ENCODE measurements at places on chromosomes 6 and 20.

GRCh38 chr6:34324738-34325444, 67.6 kb downstream of the NUDT3 start:
- no peak for DNase-seq

DNA sequence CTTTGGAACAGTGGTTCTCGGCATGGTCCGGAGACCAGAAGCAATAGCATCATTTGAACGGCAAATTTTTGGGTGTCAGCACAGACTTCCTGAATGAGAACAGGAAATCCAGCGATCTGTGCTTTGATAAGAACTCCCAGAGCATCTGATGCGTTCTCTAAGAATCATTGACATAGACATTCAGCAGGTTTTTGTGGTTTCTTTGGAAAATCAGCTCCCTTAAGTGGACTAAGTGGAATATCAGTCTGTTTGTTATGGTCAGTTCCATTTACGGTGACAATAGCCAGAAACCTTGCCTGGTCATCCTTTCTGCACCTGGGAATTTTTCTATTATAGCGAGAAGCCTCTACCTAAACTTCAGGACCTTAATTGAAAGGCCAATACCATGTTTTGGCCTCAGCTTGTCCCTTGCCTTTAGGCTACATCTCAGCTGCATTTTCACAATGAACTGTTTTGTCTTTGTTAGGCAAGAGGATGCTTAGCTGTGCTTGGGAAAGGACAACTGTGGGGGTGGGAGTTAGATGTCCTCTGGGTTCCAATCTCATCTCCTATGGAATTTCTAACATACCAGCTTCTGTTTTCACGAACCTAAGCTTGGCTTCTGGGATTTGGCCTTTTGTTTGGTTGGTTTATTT, 299.7 kb downstream of the CDKAL1 start:
- DNase-seq = no peak

DNA sequence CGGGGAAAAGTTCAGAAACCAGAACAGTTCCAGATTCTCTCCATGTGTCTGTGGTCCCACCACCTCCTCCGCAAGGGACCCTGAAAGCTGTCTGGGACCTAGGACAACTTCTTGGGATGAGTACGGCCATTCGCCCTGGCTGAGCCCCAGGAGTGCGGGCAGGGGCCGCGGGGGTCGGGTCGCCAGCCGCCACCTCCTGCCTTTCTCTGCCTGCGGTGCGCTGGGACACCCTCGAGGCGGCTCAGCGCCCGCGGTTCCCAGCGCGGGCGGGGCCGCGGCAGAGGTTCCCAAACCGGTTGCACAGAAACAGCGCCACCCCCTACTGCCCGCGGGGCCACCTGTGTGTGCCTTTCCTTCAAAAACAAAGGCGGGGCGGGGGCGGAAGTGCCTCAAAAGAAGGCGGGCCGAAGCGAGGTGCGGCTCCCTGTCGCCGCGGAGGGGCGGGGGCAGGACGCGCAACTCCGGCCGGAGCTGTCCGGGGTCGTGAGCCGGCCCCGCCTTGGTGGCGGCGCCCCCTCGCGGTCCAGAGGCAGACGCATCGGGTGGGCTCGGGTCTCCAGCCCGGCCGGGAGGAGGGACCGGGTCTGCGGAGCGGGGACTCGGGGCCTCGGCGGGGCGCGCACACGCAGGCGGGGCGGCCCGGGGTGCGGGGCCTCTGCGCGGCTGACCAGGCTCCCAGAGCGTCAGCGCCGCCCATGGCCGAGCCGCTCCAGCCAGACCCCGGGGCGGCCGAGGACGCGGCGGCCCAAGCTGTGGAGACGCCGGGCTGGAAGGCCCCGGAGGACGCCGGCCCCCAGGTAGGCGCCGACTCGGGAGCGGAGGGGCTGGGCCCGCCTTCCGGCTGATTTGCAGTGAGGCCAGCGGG, at the start of gene HEBP2:
Gene HEBP2 (plus strand): TSS at position 423 of the 865 bp plus-strand sequence. CDS start 273 bp downstream, at position 696.
- DNase-seq = peak; percentile 89

GRCh38 chr20:58927490-58928061, 53.5 kb upstream of the NELFCD start:
- DNase-seq = peak; percentile 30

- DNase-seq = peak; percentile 10
Observed at GRCh38 chr6:71289039-71289801, 609 bp downstream of the OGFRL1 start.

- no peak for DNase-seq
Observed at GRCh38 chr6:89763550-89763949, 56.0 kb downstream of the MDN1 start.

GRCh38 chr6:25423358-25423757, 144.2 kb downstream of the CARMIL1 start:
- DNase-seq = no peak

DNA sequence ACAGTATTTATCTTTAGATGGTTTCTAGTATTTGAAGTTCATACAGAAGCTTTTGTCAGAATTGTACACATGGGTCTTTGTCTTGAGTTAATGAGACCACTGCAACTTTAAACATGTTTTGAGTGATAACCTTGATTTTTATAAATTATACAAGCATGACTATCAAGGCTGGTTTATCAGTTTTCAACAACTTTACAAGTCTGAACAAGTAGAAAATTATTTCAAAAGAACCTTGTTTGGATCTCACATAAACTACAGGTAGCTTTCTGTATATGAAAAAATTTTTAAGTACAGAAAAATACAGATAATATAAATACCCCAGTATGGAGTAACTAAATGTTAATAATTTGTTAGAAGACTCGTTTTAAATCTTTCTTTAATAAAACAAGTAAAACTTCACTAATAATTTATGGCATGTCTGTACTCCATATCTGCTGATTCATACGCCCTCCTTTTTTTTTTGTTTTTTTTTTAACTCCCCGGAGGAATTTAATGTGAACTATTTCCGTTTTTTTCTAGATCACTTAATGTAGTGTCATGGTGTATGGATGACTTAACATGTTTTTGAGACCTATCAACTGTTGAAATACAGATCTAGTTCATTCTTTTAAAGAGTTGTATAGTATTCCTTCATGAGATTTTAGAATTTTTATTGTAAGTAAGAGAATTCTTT, 18.3 kb downstream of the VAPB start:
- peak; percentile 28 for DNase-seq

DNA sequence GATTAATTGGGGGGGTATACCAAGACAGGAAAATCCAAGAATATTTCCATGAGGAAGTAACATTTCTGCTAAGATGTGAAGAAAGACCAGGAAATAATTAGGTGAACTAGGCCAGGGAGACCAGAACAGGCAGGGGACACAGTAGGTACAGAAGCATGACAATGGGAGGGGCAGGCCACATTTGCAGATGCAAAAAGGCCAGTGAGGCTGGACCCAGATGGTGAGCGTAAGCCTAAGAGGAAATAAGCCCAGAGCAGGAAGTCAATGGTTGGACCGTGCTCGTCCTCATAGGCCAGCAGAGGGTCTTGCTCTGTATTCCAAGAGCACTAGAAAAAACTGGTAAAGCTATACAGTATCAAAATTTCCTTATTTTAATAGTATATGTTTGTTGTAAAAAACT, 9.4 kb downstream of the CEP162 start:
- DNase-seq = no peak

DNA sequence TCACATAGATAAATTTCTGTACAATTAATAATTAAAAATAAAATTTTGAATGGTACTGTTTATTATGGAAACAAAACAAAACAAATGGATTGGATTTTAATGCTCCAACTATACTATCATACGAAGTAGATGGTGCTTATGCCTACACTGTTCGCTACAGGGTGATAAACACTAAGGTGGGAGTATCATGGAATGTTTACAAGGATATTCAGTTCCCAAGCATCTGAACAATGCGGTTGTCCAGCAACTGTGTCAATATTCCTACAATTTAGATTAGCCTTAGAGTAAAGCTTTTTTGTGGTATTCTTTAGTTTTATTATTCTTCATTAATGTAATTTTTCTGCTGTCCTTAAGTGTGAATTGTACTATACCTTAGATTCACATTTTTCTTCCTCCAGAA, 105.1 kb downstream of the MMS22L start:
- peak; percentile 9 for DNase-seq

DNA sequence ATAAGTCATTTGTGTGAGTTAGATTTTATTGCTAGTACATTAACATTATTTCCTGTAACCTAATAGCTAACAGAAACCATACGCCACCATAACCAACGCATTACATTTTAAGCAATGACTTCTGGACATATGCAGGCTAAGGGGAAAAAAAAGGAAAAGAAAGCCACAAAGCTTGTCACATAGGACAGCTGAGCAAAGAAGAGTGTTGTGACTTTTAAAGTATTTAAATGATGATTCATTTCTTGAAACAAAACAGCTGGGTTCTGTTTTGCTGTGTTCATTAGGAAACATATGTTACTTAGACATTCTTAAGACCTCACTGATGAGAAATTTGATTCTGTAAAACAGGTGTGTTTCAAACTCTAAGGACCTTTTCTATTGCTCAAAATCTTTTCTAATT, 171.4 kb downstream of the COL9A1 start:
- DNase-seq = no peak

GRCh38 chr6:135282395-135282794, 101.3 kb downstream of the MYB start:
- no peak for DNase-seq

- DNase-seq = no peak
Observed at GRCh38 chr6:41937861-41938574, 3.6 kb downstream of the CCND3 start.

DNA sequence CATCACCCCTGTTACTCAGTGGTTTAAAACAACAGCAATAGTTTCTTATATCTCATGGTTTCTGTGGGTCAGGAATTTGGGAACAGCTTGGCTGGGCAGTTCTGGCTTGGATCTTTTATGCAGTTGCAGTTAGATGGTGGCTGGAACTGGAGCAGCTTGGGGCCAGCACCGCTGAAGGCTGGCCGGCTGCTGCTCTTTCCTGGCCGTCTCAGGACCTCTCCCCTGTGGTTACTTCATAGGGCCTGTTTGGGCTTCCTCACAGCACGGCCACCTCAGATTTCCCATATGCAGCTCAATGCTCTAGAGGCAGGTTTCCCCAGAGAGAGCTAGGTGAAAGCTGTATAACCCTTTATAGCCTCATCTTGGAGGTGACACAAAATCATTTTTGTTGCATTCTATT, 15.6 kb downstream of the PKIG start:
- DNase-seq = no peak

GRCh38 chr6:136059308-136059707, 190.8 kb downstream of the MTFR2 start:
- no peak for DNase-seq

DNA sequence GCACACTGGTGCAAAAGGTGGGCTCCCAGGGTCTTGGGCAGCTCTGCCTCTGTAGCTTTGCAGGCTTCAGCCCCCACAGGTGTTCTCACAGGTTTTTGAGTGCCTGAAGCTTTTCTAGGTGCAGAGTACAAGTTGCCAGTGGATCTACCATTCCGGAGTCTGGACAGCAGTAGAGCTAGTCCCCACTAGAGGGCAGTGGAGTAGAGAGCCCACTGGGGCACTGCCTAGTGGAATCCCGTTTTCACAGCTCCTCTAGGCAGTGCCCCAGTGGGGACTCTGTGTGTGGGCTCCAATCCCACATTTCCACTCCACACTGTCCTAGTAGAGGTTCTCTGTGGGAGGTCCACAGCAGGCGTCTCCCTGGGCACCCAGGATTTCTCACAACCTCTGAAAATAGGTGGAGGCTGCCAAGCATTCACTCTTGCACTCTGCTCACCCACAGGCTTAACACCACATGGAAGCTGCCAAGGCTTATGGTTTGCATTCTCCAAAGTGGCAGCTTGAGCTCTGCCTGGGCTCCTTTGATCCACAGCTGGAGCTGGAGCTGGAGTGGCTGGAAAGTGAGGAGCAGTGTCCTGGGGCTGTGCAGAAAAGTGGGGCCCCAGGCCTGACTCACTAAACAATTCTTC, 86.3 kb upstream of the PROKR2 start:
- DNase-seq = peak; percentile 64

- peak; percentile 11 for DNase-seq
Observed at GRCh38 chr6:150153905-150154492, 11.2 kb downstream of the PPP1R14C start.

DNA sequence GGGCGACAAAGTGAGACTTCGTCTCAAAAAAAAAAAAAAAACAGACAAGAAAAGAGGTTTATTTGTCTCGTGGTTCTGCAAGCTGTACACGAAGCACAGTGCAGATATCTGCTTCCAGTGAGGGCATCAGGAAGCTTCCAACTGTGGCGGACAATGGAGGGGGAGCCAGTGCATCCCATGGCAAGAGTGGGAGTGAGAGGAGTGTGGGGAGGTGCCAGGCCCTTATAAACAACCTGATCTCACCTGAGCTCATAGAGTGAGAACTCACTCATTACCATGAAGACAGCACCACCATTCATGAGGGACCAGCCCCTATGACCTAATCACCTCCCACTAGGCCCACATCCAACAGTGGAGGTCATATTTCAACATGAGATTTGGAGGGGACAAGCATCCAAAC, 19.5 kb downstream of the RBM24 start:
- DNase-seq = no peak

GRCh38 chr6:170049641-170050561, 241.0 kb downstream of the DLL1 start:
- no peak for DNase-seq

DNA sequence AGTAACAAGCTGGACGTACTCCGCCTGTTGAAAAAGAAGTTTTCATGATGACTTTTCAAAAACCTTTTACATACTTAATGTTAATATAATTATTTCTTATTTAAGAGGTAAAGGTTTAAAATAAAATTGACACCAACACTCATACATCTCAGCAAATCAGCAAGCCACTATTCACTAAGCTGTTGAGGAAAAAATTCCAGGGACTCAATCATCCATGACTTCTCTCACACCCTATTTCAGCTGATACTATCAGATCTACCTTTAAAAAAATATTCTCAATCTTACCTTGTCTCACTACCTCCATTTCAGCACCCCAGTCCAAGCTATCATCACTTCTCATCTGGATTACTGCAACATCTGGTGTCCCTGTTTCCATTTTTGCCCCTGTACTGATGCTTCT, 109.3 kb downstream of the HACE1 start:
- no peak for DNase-seq

GRCh38 chr6:11969092-11969491, 43.0 kb upstream of the HIVEP1 start:
- DNase-seq = no peak

DNA sequence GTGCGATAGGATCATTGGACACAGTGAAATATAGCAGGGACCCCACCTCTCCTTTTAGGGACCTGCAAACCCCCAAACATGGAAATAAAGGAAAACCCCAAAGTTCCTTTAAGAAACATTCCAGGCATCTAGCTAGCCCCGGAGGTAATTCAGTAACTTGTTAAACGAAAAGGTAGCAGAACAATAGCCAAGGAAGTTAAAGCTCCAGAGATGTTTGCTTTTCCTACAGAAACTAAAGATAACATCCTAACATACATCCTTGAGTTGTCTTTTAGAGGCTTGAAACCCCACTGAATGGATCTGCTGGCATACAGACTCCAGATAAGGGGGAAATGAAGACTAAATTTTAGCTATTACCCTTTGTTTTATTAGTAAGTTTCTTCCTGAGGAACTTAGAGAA, 51.0 kb downstream of the FAM184A start:
- DNase-seq = no peak

GRCh38 chr6:137970368-137970767, 103.3 kb downstream of the TNFAIP3 start:
- no peak for DNase-seq

GRCh38 chr20:47316776-47317126, 39.7 kb downstream of the ZMYND8 start:
- DNase-seq = no peak

- peak; percentile 39 for DNase-seq
Observed at GRCh38 chr6:116444092-116444491, 17.1 kb upstream of the CALHM6 start.

Measured in PC-3 (cell line).